Upper lobe of right lung (tissue), 1 donor: ENCODE measurements at places on chromosomes 16 and 17. TPM values are rescaled to one million over a fixed set of nuclear protein-coding genes. Genes with fewer than 3 reads are reported as not detected.

DNA sequence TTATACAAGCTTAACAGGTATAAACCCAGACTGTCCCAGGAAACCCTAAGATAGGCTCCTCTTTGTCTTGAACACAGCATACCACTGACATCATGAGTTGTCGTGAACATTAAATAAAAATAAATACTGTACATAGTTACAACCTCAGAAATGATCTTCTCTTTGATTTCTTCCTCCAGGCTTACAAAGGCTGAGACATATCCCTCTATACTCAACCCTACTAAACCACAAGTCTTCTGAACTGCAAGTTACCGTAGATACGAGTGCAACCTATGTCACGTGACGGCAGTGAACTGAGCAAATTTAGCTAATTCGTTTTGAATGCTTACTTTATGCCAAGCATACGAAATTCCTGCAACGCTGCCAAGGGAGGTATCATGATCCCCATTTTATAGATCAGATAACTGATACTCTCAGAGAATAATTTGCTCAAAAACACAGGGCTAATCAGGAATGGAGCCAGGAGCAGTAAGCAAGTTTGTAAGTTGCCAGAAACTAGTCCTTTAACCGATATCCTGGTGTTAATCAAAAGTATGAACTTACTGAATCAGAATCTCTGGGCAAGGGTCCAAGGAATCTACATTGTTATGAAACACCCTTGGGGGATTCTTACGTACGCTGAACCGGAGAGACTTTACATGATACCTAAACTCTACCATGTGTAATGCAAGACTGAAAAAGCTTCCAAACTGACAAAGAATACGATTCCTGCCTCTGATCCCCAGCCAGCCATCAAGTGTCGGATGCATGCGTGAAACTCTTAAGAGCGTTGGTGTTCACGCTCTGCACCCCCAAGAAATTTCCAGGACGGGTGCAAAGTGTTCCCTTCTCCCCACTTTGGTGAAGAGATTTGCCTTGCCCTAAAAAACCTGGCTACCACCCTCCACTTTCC lies 106.2 kb downstream of the XYLT1 start:
- H3K4me1 ChIP-seq: peaks cover 62% of the 10 kb centered on the region
- H3K27ac ChIP-seq: no peak overlapping the region
- DNase-seq: no peak
- H3K36me3 ChIP-seq: no peaks in the 10 kb centered on the region
- no peaks in the 10 kb centered on the region for H3K27me3 ChIP-seq

- no peak for DNase-seq
- H3K27me3 ChIP-seq: no peaks in the 10 kb centered on the region
- peaks cover 13% of the 10 kb centered on the region for H3K4me1 ChIP-seq
- no peak overlapping the region for H3K4me3 ChIP-seq
These were observed 1.3 kb upstream of the TRIM65 start for GRCh38 chr17:75898065-75898464.

DNA sequence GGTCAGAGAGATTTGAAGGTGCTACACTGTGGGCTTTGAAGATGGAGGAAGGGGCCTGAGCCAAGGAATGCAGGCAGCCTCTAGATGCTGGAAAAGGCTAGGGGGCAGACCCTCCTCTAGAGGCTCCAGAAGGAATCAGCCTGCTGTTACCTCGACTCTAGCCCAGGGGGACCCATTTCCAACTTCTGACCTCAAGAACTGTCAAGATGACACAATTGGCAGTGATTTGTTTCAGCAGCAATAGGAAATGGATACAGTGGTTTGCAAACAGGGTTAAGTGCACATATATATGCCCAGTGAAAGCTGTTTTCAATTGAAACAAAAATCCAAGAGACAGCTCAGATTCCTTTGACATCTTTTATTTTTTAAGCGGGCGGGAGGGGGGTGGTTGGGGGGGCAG lies 3.7 kb upstream of the ZDHHC1 start:
- no peak for DNase-seq
- no peak overlapping the region for H3K27ac ChIP-seq
- H3K4me3 ChIP-seq: no peak overlapping the region
- H3K4me1 ChIP-seq: peaks cover 15% of the 10 kb centered on the region
- no peaks in the 10 kb centered on the region for H3K36me3 ChIP-seq
- peaks cover 5% of the 10 kb centered on the region for H3K27me3 ChIP-seq

DNA sequence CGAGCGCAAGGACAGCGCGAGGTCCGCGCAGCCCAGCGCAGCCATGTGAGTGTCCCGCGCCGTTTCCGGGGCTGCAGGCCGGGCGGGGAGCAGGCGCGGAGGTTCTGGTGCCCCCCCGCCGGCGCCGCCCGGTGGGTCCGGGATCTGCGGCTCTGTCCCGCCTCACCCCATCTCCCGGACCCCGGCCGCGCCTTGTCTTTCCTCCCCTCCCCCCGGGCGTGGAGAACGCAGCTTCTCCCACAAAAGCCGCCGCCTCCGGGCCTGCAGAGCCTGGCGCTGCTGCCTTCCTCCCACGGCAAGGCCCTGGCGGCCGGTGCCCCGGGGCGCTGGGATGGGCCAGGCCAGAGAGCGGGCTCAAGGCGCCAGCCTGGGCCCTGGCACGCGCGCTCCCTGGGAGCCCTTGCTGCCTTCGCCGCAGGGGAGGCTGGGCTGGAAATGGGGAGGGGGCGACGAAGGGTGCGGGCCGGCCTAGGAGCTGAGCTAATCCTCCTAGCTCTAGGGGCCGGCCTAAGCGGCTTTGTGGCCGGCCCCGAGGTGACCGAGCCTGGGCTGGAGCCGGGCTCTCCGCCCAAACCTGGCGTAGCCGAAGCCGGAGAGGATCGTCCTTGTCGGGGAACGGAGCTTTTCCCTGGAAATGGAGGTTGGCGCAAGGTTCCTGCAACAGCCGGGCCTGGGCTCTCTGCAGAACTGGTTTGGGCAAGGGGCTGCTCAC lies 397 bp downstream of the RIPOR1 start:
- H3K27me3 ChIP-seq: no peaks in the 10 kb centered on the region
- peak overlapping the region; percentile 88 for H3K27ac ChIP-seq
- H3K4me3 ChIP-seq: peak overlapping the region; percentile 66
- H3K36me3 ChIP-seq: no peaks in the 10 kb centered on the region
- H3K4me1 ChIP-seq: peaks cover 33% of the 10 kb centered on the region

- H3K4me1 ChIP-seq: no peaks in the 10 kb centered on the region
- H3K36me3 ChIP-seq: peaks cover 11% of the 10 kb centered on the region
These were observed 139.0 kb downstream of the RAB11FIP4 start for GRCh38 chr17:31530391-31530985.

- no peak overlapping the region for H3K27ac ChIP-seq
- no peaks in the 10 kb centered on the region for H3K36me3 ChIP-seq
- DNase-seq: no peak
- no peaks in the 10 kb centered on the region for H3K27me3 ChIP-seq
- H3K4me1 ChIP-seq: no peaks in the 10 kb centered on the region
These were observed 599 bp downstream of the RNF112 start for GRCh38 chr17:19411631-19412030.

OR1E1 gene
- total RNA-seq: not detected

ATP2C2 gene
- total RNA-seq: 48.9 TPM
